ENCODE measurements at places on chromosomes 6 and 20.

DNA sequence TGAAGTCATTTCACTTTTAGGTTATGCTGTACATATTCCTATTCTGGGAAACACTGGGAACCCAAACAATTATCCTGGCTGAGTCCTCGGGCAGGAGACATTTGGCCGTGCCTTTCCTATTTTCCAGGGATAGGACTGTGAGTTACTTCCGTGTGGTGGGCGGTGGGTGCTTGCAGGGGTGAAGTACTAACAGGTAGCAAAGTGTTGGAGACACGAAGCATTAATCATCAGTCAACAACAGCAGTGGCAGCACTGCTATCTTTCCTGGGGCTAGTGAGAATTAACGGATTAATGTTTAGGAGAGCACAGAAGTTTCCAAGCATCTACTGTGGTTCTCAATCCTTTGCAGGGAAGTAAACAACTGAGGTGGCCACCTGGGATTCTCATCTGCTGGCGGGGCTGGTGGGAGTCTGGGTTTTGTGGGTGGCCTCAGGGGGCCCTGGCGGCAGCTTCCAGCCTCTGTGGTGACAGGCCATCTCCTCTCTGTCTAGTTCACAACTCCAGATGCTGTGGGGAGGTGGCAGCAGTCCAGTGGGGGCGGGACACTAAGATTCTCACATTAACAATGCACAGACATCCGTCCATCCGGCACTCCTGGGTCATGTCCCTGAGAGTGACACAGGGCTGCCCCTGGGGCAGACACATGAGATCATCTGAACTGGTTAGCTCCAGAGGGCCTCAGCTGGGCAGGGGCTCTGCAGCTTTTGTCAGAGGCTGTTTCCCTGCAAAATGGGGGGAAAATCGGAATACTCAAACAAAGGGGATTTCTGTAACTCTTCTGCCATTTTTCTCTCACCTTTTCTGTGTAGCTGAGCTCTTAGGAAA lies 90.9 kb downstream of the GJA10 start:
- no peak for DNase-seq

DNA sequence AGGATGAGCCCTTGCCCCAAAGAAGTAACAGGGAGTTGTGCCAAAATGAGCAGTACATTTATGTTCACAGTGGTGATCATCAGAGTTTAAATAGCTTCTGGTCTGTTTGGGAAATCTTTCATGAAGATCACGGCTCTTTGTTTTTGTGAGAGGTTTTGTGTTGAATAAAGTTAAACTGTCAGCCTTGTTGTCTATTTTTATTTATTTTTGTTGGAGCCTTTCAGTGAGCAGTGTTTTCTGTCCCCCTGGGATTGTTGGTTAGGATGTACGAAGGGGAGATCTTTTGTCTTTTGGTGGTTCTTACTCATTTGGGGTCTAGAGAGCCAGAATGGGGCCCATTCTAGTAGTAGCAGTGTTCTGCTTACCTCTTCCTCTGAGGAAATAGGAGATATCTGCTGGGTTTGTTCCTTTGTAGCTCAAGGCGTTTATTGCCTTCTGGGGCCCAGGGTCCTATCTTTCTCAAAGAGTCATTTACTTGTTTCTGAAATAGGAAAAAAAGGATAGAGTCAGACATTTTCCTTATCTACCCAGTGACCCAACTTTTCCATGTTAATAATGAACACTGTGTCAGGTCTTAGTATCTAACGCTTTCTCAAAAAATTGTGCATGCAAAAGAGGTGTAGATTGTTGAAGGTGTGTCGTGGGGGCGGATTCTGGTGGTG lies 157.4 kb downstream of the JARID2 start:
- no peak for DNase-seq

DNA sequence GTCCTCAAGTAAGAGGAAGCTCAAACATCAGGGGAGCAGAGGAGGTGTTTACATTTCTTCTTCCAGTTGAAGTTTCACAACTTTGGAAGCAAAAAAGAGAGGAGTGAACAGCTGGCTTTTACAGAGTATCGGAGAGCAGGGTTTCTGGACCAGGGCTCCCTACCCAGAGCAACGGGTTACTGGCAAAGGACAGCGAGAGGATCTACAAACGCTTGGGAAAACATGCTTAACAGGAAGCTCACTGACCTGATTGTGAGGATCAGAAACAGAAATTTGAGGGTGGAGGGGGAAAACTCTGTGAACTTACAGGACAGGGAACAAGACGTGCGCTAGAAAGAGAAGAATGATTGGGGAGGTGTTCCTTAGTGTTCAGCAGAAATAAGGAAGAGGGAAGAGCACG lies 85.7 kb upstream of the TAB2 start:
- no peak for DNase-seq

- no peak for DNase-seq
Observed at GRCh38 chr6:119800526-119800925, 451.0 kb upstream of the MAN1A1 start.

GRCh38 chr20:10978713-10979112 lies 304.9 kb upstream of the JAG1 start:
- no peak for DNase-seq

DNA sequence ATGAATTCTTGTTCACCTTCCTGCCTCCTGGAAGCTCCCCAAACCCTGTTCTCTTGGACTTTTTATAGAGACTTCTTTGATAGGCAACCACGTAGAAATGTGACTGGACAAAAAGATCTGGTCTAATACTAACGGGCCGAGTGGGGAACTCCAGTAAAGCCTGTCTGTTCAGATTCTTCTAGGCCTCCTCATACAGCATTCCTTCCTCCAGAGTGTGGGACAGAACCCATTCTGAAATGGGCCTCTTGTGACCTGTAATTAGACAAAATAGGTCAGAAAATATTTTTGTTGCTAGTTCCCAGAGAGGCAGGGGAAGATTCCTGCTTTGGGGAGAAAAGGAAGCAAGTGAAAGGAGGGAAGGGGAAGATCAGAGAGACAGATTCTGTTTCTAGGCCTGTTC lies 374.3 kb downstream of the CDH26 start:
- DNase-seq, result no peak

DNA sequence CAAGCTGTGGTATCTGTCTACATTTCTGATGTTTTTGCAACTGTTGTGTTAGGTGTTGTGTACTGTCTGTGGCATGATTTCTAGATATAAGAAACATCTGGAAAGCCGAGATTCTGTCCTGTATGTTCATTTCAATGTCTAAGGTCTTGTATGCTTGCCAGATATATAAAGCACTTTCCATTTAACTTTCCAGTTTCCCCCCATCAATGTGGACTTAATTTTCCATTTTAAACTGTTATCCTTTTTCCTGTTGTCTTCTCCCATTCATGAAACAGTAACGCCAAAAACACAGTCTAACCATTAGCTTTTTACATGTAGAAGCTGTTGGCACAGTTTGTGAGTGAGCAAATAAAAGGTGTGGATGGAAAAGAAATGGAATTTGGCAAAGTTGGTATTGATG lies 181.6 kb downstream of the FARS2 start:
- DNase-seq, result no peak

DNA sequence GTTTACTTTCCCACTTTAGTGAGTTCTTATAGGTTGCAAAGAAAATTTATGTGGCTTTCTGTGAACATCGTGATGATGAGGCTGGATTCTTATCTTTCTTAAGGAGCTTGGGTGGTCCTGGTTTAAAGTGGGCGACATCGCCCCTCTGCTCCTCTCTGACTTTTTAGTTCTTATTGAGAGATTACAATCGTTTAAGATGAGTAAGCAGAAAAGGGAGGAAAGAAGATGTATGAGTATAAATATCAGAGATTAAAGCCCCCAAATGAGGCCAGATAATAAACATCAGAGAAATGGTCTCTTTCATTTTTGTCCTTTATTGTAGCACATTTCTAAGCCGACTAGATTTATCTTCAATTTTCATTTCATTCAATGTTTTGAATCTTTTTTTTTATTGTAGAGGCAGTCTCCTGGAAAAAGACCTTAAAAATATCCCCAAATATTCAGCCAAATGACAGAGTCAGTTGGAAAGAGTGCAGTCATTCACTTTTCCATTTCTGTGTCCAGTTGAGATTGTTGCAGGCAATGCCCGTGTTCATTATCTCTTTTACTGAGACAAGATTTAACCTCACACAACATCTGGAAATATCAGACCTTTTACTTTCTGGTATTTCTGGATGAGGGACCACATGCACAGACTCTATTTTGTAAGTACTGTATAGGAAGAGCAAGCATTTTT lies 62.0 kb upstream of the PDE7B start:
- no peak for DNase-seq

- DNase-seq, result no peak
Observed at GRCh38 chr20:15374682-15375081, 1037.3 kb upstream of the FLRT3 start.

GRCh38 chr6:37956711-37957275 lies 137.3 kb downstream of the ZFAND3 start:
- DNase-seq, result no peak

DNA sequence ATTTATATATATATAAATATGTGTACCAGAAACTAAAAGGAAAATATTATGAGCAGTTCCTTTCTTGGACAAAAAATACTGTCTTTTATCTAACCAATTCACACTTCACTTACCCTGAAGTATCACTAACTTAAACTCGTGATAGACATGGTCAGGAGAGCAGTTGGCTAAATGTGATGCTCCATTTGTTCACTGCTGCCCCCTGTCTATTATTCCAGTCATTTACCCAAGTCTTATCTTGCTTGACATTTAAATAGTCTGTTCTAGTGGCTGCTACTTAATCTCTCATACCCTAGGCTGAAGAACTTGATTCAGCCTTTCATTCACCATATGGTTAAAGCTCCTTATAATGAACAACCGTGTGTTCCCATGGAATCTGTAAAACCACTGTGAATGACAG lies 789.6 kb upstream of the EYS start:
- no peak for DNase-seq

- DNase-seq, result no peak
Observed at GRCh38 chr20:31930779-31931178, 21.1 kb downstream of the PDRG1 start.

- DNase-seq, result no peak
Observed at GRCh38 chr6:82645536-82646230, 282.1 kb downstream of the TPBG start.

DNA sequence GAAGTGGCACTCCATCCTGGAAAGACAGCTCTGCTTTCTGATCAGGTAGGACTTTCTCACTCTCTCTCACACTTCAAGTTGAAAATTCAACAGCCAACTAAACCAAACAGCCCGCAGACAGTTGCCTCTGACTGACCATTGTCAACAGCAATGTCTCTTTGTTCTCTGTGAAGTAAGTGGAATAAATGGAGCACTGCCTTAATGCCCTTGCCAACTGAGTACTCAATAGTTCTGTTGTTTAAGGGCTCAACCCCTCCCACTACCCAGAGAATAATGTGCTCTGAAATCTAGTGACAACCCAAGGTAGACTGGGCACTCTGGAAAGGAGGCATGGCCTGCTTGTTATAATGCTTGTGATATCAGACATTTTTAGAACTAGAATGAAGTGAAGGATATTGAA lies 16.8 kb upstream of the BCLAF1 start:
- DNase-seq, result no peak

- no peak for DNase-seq
Observed at GRCh38 chr6:733431-734219, 40.7 kb upstream of the EXOC2 start.

GRCh38 chr20:2697768-2698167 lies 5.2 kb downstream of the EBF4 start:
- DNase-seq, result no peak

- no peak for DNase-seq
Observed at GRCh38 chr6:43623880-43624785, 4.9 kb downstream of the GTPBP2 start.

GRCh38 chr6:39758905-39759605 lies 33.1 kb upstream of the DAAM2 start:
- DNase-seq, result no peak

All from GM18507 (cell line).